ENCODE measurements at places on chromosomes 1 and 21. TPM values are rescaled to one million over a fixed set of nuclear protein-coding genes. Genes with fewer than 3 reads are reported as not detected.

The ADAMTS5 gene
- total RNA-seq: 14.9 TPM

The LPAR3 gene
- 16.0 TPM for total RNA-seq

The OR2G3 gene
- total RNA-seq: not detected

The NR1I3 gene
- total RNA-seq: not detected

The RNU1-2 gene
- total RNA-seq: under 0.01 TPM

The KLHDC9 gene
- 0.66 TPM for total RNA-seq

The SH2D1B gene
- total RNA-seq: not detected

The CD160 gene
- total RNA-seq: not detected

The CATSPER4 gene
- not detected for total RNA-seq

The SLAMF8 gene
- total RNA-seq: not detected

The HOOK1 gene
- not detected for total RNA-seq

The GBP4 gene
- 2.0 TPM for total RNA-seq

The CRP gene
- total RNA-seq: not detected

The TRIM63 gene
- total RNA-seq: not detected

The HDGF gene
- total RNA-seq: 327 TPM

The RHEX gene
- total RNA-seq: not detected

The PTPN7 gene
- not detected for total RNA-seq

The HJV gene
- total RNA-seq: not detected

The FAM131C gene
- total RNA-seq: not detected

The GBP5 gene
- total RNA-seq: under 0.01 TPM

The C1orf185 gene
- not detected for total RNA-seq

The SELENON gene
- total RNA-seq: 33.0 TPM

The ADORA1 gene
- 5.0 TPM for total RNA-seq

The THEM5 gene
- not detected for total RNA-seq

The S100A7 gene
- not detected for total RNA-seq

The GALE gene
- 63.9 TPM for total RNA-seq

The LCE2A gene
- not detected for total RNA-seq

The SLC1A7 gene
- 0.14 TPM for total RNA-seq

The LYPLA2 gene
- total RNA-seq: 96.9 TPM

The MARK1 gene
- 0.43 TPM for total RNA-seq

The C4BPA gene
- not detected for total RNA-seq

The RUNX1 gene
- total RNA-seq: 25.4 TPM

The TMEM51 gene
- 29.6 TPM for total RNA-seq

Data from placental pericyte (primary cell).